Temporal lobe (tissue), 4 donors: ENCODE measurements at places on chromosomes 7 and 10. TPM values are rescaled to one million over a fixed set of nuclear protein-coding genes. Genes with fewer than 3 reads are reported as not detected.

TCERG1L gene
- 2.0 TPM for total RNA-seq

SPDYE9 gene
- total RNA-seq = 0.49 TPM

PARP12 gene
- 2.2 TPM for total RNA-seq

CPXM2 gene
- 0.49 TPM for total RNA-seq

LMBR1 gene
- 148 TPM for total RNA-seq

IMPDH1 gene
- 22.6 TPM for total RNA-seq

PIK3AP1 gene
- total RNA-seq = 1.5 TPM

NKX2-3 gene
- total RNA-seq = under 0.01 TPM

IDI2 gene
- not detected for total RNA-seq

GIMAP2 gene
- total RNA-seq = 1.5 TPM

OR6B1 gene
- not detected for total RNA-seq

FZD1 gene
- 7.6 TPM for total RNA-seq

PILRA gene
- 1.2 TPM for total RNA-seq

PNLIPRP1 gene
- total RNA-seq = not detected

SLC26A5 gene
- not detected for total RNA-seq

PRKCQ gene
- total RNA-seq = 2.2 TPM

DENND2A gene
- 20.7 TPM for total RNA-seq

RSPH10B gene
- total RNA-seq = 2.7 TPM

CDK1 gene
- total RNA-seq = 14.3 TPM

TPK1 gene
- total RNA-seq = 7.6 TPM

LRIT1 gene
- not detected for total RNA-seq

SLC16A9 gene
- 9.8 TPM for total RNA-seq

CLDN3 gene
- not detected for total RNA-seq

FAM180A gene
- not detected for total RNA-seq

NANOS1 gene
- 5.2 TPM for total RNA-seq

RAB19 gene
- total RNA-seq = not detected

BAMBI gene
- 3.0 TPM for total RNA-seq

WDR86 gene
- total RNA-seq = 51.1 TPM

VIM gene
- 268 TPM for total RNA-seq

STRIP2 gene
- total RNA-seq = 9.6 TPM

RTKN2 gene
- total RNA-seq = 3.7 TPM

IFIT5 gene
- 35.4 TPM for total RNA-seq

CAV1 gene
- total RNA-seq = 16.7 TPM

MYOF gene
- total RNA-seq = 4.7 TPM

FAM149B1 gene
- 18.9 TPM for total RNA-seq

PLAU gene
- 0.98 TPM for total RNA-seq

SMO gene
- total RNA-seq = 7.4 TPM

CARD11 gene
- total RNA-seq = 0.25 TPM

MLXIPL gene
- not detected for total RNA-seq

GPR15LG gene
- total RNA-seq = not detected
